ENCODE measurements at places on chromosomes 2 and 18.

- DNase-seq, result no peak
Measured at GRCh38 chr2:43569921-43570320, 25.9 kb downstream of the THADA start.

- DNase-seq, result no peak
Measured at GRCh38 chr2:207883002-207883780, 113.5 kb upstream of the FZD5 start.

DNA sequence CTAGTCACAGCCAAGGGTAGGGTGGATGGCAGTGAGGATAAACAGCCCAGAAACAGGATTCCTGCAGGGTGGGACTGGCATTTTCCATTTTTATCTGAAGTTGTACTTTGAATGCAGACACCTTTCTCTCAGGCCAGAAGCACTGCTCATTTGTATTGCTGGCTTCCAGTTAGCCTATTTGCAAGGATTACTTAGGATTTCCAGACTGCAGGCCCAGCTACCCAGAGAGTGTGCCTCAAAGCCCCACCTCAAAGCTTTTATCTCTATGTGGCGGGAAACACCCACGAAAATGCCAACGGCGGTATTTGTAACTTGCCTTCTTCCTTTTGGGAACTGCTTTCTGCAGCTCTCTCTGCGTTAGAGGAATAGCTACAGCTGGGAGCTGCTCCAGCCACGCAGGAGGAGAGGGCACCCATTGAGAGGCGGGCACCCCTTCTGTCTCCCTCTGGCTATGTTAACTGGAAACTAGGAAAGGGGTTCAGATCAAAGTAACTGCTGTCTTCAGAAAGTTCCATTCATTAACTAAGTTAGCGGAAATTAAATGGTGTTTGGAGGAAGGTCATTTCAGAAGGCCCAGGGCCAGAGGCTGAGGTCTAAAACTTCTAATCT is 144.9 kb downstream of the TGIF1 start:
- no peak for DNase-seq

DNA sequence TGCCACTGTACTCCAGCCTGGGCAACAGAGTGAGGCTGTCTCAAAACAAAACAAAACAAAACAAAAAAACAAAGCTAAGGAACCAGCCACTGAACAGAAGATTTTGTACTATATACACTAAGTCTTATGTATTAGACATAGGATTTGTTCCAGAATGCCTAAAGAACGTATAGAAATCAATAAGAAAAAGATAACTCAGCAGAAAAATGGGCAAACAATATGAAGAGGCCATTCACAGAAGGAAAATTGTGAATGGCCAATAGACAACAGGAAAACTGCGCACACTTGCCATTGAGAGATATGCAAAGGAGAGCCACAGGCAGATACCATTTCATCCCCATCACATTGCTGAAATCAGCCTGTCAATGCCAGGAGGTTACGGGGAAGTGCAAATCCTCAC is 14.9 kb upstream of the UBE2F start:
- DNase-seq, result no peak
